ENCODE measurements at places on chromosomes 12 and 14. TPM values are rescaled to one million over a fixed set of nuclear protein-coding genes. Genes with fewer than 3 reads are reported as not detected.

The KCNMB4 gene
- 4.3 TPM for polyA plus RNA-seq

The STAT2 gene
- polyA plus RNA-seq, result 104 TPM

The SLC24A4 gene
- polyA plus RNA-seq, result 0.46 TPM

The KRT5 gene
- 11.3 TPM for polyA plus RNA-seq

- DNase-seq, result peak; percentile 56
Observed at GRCh38 chr12:114141921-114142564, 175.9 kb upstream of the RBM19 start.

DNA sequence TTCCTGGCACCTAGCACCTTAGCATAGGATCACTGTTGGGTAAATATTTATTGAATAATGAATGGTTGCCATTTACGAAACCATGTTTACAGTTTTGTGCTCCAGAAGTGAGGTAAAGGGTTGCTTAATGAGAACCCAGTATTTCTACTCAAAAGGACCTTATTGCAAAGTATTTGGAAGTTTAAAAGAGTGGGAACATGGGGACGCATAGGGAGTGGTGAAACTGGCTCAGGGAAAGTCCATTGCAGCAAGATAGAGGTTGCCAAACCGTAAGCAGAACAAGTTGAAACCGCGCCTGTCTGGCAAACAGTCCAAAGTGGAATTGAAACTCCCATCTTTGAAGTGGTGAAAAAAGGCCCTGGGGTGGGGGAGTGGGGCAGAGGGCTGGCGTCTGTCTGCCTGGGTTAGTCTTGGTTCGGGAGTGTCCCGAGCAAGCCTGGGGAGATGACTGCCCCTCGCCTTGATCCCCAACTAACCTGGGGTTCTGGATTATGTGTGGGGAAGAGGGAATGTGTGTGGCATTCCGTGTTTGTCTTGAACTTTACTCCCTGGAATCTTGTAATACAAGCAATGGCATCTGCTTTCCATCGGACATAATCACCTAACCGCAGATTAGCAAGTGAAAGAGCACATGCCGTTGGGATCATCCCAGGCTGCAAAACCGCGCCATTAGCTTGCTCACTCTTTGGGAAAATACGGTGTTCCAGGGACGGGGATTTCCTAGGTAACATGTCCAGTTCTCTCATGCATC lies 7.2 kb downstream of the ALDH2 start:
- DNase-seq, result peak; percentile 76

- DNase-seq, result no peak
Observed at GRCh38 chr12:79086541-79087296, 222.1 kb downstream of the SYT1 start.

- no peak for DNase-seq
Observed at GRCh38 chr14:93725002-93725582, 63.2 kb downstream of the PRIMA1 start.

DNA sequence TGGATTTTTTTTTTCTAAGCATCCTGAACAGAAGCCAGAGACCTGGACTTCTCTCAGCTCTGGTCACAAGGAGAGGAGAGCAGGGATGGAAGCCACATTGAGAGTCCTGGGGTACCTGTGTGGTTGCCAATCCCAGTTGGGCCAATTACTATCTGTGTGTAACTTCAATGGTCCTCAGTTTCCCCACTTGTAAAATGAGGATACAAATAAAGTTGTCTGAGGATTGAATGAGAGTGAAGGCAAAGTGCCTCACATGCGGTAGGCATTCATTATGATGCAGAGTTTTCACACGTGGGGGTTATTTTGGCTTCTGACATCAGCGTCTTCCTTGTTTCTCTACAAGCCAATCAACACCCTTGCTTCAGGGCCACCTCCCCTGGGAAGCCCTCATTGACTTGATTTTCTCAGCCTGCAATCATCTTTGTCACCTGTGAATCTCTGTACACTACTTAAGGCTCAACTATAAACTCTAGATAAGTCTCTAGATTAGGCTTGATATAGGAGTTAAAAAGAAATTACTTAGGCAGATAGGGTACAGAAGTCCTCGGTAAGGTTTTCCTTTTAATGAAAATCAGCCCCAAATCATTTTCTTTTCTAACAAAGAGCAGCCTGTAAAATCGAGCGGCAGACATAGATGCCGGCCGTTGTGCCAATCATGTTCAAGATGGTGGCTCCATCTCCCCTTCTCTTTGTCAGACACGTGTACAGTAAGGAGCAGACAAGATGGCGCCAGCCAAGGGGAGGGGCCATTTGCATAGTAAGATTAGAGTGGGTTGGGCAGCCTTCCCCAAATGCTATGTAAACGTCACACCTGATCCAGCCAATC lies 37.8 kb upstream of the FICD start:
- DNase-seq, result no peak

GRCh38 chr14:75427126-75427481 lies 718 bp upstream of the JDP2 start:
- DNase-seq, result no peak

GRCh38 chr12:51124504-51124903 lies 41.1 kb upstream of the CSRNP2 start:
- no peak for DNase-seq

Data from hepatocyte (in vitro differentiated cells).